ENCODE measurements at places on chromosomes 3 and 15.
A peak's percentile ranks its signal among the peaks of the same experiment; 100 is the strongest.

GRCh38 chr3:50550079-50550736, 17.3 kb downstream of the C3orf18 start:
- DNase-seq: peak; percentile 72

- no peak for DNase-seq
These were observed 224.4 kb upstream of the ATP11B start for GRCh38 chr3:182568876-182569275.

GRCh38 chr3:178415384-178415783, 120.9 kb upstream of the KCNMB2 start:
- DNase-seq: no peak

DNA sequence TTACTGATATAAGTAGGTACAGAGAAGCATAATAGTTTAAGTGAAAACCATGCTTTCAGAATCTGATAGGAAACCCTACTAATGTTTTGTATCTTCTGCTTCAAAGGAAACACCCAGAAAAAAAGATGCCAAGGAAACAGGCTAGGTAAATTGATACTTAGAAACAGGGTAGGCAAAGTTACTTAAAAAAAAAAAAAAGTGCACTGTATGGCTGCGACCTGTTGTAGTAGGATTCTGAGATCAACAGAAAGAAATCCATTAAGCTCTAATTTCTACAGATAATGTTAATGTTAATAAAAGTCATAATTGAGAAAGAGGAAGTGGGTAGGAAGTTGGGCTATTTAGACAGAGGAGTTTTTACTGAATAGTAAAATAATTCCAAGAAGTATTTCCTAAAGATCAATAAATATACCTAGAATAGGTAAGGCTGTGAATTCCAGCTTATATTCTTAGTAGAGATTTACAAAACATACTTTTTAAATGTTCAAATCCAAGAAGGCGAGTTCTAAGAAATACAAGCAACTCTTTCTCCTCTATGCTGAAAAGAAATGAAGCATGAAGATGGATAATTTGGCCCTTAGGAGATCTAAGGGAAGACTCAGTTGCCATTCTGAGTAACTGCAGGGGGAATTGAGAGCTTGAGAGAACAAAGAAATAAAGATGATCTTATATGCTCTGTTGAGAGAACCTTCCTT, 24.1 kb upstream of the STT3B start:
- DNase-seq: no peak

DNA sequence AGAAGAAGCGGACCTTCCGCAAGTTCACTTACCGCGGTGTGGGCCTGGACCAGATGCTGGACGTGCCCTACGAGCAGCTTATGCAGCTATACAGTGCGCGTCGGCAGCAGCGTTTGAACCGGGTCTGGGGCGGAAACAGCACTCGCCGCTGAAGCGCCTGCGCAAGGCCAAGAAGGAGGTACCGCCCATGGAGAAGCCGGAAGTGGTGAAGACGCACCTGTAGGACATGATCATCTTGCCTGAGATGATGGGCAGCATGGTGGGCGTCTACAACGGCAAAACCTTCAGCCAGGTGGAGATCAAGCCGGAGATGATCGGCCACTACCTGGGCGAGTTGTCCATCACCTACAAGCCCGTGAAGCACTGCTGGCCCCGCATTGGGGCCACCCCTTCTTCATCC, 390.4 kb upstream of the MEIS2 start:
- no peak for DNase-seq

- no peak for DNase-seq
These were observed 478.7 kb downstream of the CNTN3 start for GRCh38 chr3:74135808-74136207.

DNA sequence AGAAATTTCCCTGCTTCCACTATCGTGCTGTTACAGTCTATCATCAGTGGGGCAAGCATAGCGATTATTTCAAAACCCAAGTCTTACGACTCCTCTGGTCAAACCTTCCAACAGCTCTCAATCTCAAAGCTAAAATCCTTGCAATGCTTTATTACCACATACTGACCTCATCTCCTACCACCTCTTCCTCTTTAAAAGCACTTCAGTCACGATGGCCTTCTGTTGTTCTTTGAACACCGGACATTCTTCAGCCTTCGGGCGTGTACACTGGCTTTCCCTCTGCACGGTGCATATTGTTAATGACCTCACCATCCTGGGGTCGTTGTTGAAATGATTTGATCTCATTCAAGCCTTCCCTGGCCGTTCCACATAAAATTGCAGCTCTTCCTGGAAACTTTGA, 31.1 kb downstream of the MAGEL2 start:
- no peak for DNase-seq

GRCh38 chr3:72811571-72811970, 36.7 kb downstream of the SHQ1 start:
- no peak for DNase-seq

GRCh38 chr15:60703207-60703933, 224.4 kb upstream of the ICE2 start:
- no peak for DNase-seq

GRCh38 chr15:69979783-69980182, 117.9 kb downstream of the TLE3 start:
- no peak for DNase-seq

- DNase-seq: no peak
These were observed 193.8 kb downstream of the BCHE start for GRCh38 chr3:165643425-165643824.

DNA sequence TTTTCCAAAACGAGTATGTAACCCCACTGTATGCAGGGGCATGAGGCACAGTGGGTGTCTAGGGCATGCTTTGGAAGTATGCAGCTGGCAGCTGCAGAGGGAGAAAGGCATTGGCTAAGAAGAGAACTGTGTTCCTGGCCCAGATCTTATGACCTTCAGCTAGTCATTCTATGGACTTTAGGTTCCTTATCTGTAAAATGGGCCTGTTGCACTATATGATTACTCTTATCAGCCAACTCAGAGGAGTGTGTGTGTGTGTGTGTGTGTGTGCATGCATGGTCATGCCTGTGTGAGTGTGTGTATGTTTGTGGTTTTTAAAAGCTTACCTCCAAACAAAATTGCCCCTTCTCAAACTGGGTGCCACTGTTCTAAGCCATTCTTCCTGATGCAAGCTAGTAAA, 27.4 kb upstream of the CHST2 start:
- DNase-seq: peak; percentile 81

- peak; percentile 65 for DNase-seq
These were observed 22.6 kb downstream of the DCUN1D1 start for GRCh38 chr3:182957676-182958266.

DNA sequence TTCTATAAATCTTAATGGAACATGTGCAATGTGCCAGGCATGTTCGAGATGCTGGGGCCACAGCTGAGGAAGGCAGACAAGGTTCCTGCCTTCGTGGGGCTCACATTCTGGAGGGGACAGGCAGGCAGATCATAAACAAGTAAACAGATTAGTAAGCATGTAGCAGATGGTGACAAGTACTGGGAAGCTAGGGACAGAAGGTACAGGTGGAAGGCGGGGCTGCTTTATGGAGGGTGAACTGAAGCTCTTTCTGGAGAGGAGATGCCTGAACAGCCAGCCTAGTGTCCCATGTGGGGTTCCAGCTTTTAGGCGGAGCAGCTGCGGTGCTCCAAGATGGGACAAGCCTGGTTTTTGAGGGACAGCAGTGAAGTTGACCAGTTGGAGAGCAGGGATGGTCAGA, 74.7 kb upstream of the SNRK start:
- DNase-seq: no peak

GRCh38 chr3:13110678-13111116, 37.5 kb upstream of the IQSEC1 start:
- no peak for DNase-seq

DNA sequence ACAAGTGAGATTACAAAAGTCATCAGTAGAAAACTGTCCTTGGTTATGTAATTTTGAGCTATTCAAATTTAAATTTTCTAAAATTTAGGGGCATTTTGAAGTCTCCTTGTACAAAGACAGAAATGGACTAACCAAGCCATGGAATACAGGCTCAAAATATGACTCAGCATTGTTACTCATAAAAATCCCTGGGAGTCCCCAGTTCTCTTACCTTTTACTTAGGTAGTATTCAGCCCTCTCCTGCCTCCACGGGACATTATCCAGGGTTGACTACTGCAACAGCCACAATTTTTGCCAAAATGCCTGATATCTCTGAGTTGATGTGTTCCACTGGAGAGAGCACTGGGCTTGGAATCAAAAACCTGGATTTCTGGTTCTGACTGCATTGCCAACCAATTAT, 25.0 kb downstream of the CLDN18 start:
- DNase-seq: no peak

DNA sequence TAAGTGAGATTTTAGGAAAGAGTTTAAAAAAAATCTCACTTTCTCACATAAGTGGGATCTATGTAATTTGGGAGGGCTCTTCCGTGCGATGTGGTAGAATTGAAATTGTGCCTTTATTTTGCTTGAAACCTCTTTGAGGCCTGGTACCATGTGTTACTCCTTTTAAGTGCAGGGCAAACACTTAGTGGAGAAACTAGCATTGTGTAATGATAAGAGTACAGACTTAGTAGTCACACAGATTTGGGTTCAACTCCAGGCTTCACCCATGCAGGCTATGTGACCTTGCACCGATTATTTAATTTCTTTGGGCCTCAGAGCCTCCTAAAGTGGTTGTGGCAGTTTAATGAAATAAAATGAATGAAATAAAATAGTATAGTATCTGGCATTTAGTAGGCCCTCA, 2.4 kb downstream of the PSMA4 start:
- DNase-seq: no peak

DNA sequence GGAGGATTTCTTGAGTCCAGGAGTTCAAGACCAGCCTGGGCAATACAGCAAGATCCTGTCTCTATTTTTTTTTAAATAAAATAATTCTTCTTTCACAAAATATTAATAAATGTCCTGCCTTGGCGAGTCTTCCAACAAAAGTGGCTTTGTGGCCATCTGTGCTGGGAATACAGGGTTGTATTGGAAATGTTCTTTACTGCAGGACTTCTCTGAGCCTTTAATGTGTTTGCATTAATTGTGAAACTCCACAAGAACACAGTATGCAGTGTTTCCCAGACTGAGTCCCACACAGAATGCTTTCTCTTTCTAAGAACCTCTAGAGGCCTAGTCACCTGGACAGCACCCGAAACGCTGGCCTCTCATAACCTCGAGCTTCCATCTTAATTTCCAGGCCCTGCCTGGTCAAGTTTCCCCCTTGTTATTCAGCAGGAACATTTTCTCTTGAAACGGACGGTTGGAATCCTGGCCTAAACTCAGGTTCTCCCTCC, 85.4 kb upstream of the ARRDC4 start:
- DNase-seq: no peak

GRCh38 chr15:36808411-36809160, 229.2 kb downstream of the CDIN1 start:
- no peak for DNase-seq

- DNase-seq: no peak
These were observed 14.9 kb downstream of the CCDC13 start for GRCh38 chr3:42758126-42758525.

Measured in hematopoietic multipotent progenitor cell treated with erythropoietin and hydrocortisone succinate and interleukin-3 and kit ligand, for 17 days (in vitro differentiated cells).